ENCODE measurements at places on chromosomes 2 and 18.

DNA sequence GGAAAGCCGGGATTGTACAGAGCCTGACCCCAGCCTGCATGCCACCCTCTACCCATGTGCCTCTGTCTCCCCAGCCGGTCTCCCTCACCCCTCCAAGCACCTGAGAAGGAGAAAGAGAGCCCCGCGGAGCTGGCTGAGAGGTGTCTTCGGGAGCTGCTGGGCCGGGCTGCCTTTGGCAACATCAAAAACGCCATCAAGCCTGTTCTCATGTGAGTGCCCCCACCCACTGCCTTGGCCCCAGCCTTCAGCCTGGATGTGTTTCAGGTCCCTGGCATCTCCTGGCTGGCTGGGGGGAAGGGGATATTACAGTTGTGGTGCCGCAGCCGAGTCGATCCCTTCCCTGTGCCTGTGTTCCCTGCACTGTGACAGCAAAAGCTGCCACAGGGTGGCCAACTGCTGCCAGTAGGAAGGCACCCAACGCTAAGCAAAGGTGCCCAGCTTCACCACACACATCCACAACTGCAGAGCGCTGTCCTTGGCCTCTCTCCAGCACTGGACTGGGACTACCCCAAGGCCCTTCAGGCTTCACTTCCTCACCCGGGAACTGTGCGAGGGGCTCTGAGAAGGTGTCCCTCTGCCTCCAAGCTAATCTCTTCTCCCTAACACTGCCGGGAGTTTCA lies 38.4 kb downstream of the POMC start:
- DNase-seq: no peak

DNA sequence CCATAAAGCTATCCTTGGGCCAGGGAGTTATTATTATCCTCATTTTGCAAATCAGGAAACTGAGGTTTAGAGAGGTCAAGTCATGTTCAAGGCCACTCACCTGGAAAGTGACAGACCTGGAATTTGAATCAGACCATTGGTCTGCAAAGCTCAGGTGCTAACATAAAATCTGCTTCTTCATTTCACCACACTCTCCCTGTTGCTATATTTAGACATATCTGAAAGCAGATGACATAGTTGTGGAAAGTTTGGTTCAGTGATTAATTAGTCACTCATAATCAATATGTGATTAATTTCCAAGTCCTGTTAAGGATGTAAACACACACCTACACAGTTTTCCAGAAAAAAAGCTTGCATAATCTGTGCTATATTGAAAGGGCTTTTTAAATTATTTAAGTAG lies 57.4 kb downstream of the LINC00305 start:
- DNase-seq: no peak

DNA sequence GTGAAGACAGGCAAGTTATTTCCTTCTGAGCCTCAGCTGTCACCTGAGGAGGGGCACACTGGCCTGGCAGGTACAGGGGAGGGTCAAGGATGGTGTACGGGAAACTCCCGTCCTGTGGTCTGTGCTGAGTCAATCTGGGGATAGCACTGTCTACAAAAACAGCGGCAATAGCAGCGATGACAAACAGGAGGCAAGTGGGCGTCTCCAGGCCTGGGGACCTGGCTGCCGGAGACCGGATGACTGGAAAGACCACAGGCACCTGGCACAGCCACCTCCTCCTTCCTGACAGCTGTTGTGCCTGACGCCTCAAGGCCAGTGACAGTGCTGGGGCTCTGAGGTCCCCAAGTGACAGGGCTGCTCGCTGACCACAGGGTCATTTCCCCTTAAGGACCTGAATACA lies 202.1 kb upstream of the HS6ST1 start:
- DNase-seq: no peak

GRCh38 chr2:240647503-240648154 lies 22.3 kb downstream of the GPR35 start:
- DNase-seq: no peak

GRCh38 chr2:53856272-53856671 lies 3.5 kb downstream of the GPR75 start:
- no peak for DNase-seq

DNA sequence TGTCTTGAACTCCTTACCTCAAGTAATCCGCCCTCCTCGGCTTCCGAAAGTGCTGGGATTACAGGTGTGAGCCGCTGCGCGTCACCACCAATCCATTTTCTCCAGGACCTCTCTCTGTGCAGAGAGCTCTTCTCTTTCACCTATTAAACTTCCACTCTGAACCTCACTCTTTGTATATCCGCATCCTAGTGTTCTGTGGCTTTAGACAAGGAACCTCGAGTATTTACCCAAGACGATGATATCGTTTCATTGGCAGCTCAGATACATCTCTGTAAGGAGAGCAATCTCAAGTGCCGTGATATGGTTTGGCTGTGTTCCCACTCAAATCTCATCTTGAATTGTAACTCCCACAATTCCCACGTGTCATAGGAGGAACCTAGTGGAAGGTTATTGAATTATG lies 15.1 kb upstream of the WDR33 start:
- no peak for DNase-seq

DNA sequence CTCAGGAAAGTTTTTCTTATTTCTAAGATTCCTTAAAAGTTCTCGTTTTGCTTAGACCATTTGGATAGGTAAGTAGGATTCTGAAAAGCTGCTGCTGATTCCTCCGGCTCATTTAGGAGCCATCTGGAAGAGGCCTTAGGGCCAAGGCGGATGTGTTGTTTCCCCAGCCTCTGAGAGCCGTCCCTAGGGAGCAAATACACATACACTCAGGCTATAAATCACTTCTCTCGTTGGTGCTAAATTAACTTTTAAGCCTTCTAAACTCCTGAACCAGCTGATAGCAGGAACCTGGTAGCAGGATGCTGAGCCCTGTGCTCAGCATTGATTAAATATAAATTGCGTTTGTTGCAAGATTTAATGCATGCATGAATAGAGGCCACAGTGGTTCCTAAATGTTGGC lies 109.8 kb downstream of the ADCYAP1 start:
- no peak for DNase-seq

Measured in memory B cell (primary cell).